T follicular helper cell (primary cell): ENCODE measurements at places on chromosomes 12 and 14.
A peak's percentile ranks its signal among the peaks of the same experiment; 100 is the strongest.

- peak; percentile 10 for DNase-seq
Observed at GRCh38 chr12:47636908-47637780, 68.7 kb downstream of the RPAP3 start.

DNA sequence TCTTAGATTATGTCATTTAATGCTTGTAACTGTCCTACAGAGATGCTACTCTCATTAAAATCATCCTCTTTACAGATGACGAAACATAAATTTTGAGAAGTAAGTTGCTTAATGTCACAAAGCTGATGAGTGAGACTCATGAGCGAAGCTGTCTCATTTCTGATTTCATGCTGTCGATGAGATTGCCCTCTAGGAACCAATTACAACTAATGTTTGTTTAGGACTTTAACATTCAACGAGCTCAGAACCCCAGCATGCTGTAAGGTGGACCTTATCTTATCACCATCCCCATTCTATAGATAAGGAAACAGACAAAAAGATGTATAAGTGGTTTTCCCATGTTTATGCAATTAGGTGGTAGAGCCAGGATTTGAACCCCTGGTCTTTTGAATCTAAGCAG is 23.1 kb downstream of the BHLHE41 start:
- DNase-seq, result no peak

DNA sequence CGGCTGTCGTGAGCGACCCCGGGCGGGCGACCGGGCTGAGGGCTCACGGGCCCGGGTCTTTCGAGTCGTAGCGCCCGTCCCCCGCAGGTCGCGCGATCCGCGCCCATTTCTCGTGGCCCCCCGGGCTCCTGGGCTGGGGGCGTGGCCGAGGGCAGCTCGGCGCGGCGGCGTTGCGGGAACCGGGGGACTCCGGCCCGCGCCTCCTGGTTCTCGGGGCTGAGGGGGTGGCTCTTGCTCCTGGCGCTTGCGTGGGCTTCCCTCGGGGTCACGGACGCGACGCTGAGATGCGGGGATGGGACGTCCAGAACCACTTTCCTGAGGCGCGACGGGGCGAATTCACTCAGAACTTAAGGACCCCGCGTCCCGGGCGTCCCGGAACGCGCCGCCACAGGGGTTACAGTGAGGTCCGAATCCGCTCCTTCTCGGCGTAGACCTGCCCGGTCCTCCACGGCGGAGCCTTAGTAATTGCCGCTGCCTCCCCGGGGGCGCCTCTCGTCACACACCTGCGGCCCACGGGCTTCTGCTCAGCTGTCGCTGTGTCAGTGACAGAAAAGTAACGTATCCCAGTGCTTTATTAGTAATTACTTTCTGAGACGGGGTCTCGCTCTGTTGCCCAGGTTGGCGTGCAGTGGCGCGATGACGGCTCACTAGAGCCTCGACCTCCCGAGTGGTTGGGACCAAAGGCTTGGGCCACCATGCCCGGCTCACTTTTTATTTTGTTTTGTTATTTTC is 606 bp downstream of the EP400 start:
- peak; percentile 28 for DNase-seq

DNA sequence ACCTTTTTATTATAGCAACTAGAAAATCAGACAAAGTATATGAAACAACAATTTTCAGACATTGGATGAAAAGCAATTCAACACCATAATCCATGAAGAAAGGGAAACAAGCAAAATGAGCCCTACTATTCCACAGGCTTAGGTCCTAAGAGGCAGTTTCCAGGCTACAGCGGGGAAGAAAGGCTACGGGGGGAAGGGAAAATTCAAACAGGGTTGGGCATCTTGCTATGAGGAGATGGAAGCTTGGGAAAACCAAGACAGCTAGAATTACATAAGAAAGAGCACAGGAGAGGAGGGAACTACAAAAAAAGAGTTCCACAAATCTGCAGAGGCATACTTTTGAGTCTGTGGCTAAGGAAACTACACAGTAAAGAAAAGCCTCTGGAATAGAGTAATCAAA is 356.0 kb upstream of the CLEC14A start:
- DNase-seq, result no peak

- DNase-seq, result no peak
Observed at GRCh38 chr12:93634416-93634815, 42.8 kb upstream of the CRADD start.

DNA sequence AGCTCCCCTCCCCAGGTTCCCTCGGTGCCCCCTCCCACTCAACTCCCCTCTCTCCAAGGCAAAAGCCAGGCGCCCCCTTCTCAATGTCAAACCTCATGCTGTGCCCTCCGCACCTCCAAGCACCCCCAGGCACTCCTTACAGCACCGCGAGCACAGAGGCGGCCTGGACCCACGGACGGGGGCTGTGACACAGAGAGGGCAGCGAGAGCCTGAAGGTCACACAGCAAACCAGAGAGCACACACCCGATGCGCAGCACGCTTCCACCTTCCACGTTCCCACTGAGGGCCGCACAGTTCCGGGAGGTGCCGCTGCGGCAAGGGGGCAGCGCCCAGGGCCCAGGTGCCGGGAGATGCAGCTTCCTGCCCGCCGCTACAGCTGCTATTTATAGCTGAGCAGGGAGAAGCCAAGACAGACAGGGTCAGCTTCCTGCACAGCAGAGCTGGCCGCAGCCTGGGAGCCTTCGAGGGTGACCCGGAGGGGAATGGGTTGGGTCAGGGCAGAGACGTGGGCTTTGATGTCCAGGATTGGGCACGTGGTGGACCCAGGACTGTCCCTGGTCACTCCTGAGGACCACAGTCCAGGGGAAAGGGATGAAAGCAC is 12.9 kb downstream of the NCOR2 start:
- DNase-seq, result no peak

- no peak for DNase-seq
Observed at GRCh38 chr12:126389961-126390360, 1324.7 kb downstream of the AACS start.

- no peak for DNase-seq
Observed at GRCh38 chr14:84792722-84793410, 737.1 kb upstream of the FLRT2 start.

- no peak for DNase-seq
Observed at GRCh38 chr12:68157380-68157779, 2.2 kb downstream of the IFNG start.

GRCh38 chr12:124242529-124243065 is 52.3 kb upstream of the RFLNA start:
- DNase-seq, result no peak

- DNase-seq, result no peak
Observed at GRCh38 chr12:7099290-7099996, 7.2 kb upstream of the C1R start.

- no peak for DNase-seq
Observed at GRCh38 chr12:101424620-101425019, 17.0 kb upstream of the ARL1 start.

DNA sequence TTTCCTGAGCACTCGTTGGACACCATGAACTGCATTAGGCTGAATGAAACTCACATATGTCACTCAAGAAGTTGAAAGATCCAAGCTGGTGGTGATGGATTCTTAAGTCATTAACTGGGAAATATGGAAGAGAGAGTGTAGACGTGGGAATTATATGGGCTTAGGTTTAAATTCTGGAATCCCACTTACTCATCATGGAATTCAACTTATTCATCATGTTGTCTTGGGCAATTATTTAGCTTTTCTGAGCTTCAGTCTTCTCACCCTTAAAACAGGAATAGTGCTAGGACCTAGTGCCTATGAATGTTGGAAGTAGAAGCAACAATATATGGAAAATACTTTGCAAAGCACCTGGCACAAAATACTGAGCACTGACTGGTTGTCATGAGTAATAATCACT is 292.4 kb upstream of the TBX3 start:
- DNase-seq, result no peak

DNA sequence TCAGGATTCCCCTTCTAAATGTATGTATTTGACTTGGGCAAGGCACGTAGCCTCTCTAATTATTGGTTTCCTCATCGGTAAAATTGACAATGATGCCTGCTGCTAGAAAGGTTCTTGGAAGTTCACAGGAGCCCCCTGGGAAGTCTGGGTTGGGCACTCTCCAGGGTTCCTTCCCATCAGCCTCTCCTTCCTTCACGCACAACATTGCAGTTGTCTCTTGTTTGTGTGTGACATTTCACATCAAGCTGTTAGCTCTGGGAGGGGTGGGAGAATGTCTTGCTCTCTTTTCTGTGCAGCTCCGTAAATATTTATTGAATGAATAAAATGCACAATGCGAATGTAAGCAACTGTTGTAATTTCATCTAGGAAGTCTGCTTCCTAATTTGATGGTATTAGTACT is 153.2 kb upstream of the PRICKLE1 start:
- DNase-seq, result no peak

DNA sequence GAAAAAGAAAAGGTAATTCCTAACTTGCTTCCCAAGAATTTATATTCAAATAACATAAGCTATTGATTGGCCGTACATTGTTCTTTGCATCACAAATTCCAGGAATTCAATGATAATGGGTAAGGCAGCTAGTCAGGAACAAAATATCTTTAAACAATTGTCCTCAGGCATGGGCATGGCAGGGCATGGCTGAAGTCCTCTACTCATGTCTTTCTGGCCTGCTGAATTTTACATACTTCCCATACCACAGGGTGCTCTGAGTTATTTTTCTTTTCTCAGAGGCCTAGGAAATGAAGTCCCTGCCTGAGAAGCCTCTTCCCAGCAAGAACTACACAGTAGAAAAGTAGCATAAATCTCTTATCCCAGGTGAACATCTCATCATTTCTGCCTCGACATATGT is 15.1 kb upstream of the DRAM1 start:
- no peak for DNase-seq

- no peak for DNase-seq
Observed at GRCh38 chr12:32419520-32419960, 20.2 kb downstream of the FGD4 start.

DNA sequence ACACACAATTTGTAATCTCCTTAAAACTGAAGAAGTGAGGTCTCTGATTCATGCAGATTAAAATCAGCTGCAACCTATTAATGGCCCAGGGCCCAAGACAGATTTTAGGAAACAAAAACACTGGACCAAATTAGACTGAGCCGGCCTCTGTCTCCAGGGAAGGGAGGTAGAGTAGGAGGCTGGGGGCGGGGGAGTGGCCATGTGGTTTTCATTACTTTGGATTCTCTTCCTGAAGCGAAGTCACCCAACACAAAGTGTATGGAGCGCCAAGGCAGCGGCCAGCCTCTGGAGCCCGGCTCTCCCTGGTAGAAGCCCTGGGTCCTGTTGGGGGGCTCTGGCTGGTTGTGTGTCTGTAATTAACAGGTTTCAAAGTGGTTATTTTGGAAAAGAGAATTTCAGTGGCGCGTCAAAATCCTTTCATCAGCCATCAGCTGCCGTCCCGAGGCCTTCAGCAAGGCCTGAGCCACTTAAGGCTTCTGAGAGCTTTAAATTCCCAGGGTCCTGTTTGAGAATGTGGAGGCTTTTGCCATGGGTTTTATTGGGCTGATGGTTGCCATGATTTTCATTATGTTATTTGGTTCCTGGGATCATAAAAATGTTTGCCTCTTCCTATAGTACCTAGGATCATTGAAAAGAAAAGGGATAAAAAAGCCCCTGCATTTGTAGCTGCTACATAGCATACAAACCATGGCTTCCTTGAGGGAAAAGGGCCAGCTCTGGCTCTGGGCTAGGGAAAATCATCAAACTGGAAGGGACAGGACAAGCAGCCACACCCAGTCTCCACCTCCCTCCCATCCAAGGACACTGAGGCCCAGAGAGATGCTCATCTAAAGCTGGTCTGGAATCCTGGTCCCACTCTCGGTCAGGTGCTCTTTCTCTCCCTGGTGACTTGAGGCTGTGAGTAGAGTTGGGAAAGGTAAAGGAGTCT is 282.4 kb downstream of the ZFP36L1 start:
- DNase-seq, result no peak

- no peak for DNase-seq
Observed at GRCh38 chr12:128606051-128606450, 217.7 kb downstream of the SLC15A4 start.

GRCh38 chr12:118377884-118378470 is 1.6 kb downstream of the SUDS3 start:
- peak; percentile 56 for DNase-seq

DNA sequence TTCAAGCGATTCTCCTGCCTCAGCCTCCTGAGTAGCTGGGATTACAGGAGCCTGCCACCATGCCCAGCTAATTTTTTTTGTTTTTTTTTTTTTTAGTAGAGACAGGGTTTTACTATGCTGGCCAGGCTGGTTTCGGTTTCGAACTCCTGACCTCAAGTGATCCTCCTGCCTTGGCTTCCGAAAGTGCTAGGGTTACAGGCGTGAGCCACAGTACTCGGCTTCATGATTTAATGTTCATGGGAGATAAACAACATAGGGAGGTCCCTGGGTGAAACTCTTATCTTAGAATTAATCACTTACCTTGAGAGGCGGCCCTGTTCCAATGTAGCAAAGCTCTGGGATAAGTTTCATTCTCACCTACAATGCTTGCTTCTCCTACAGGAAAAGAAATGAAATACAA is 48.3 kb downstream of the SEL1L start:
- no peak for DNase-seq

DNA sequence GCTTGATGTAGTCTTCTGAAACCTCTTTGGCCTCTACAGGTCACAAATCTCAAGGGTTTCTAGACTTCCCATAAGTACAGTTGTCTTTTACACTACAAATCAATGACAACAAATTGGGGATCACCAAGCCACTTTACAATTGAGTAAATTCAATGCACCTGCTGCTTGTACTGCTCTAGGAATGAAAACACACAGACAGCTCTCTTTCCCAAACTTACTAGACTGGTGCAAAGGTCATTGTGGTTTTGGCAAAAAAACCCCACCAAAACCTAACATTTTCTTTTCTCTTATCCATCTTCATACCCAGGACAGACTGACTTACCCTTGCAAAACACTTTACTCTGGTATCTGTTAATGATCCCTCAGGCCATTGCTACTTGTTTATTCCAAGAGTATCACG is 2.7 kb downstream of the M6PR start:
- DNase-seq, result no peak

- DNase-seq, result no peak
Observed at GRCh38 chr12:13896063-13896626, 85.3 kb downstream of the GRIN2B start.

DNA sequence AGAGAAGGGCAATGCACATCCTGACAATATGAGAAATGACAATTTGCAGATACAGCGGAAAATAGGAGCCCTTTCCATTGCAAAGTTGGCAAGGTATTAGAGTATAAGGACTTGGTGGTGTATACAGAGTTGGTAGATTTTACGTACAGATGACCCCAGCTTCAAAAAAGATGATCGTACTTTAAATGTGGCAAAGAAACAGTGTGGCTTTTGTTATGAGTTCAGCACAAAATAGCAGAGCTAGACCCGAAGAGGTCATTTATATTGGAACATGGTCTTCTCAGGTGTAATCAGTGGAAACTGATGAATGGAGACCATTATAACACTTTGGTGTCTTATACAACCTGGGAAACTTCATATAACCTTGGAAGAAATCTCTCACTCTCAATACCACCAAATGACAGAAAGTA is 2.3 kb downstream of the CLEC2B start:
- DNase-seq, result no peak
